ENCODE measurements at places on chromosomes 7 and 10.

- DNase-seq = no peak
Measured at GRCh38 chr7:92766461-92767003, 69.8 kb downstream of the CDK6 start.

GRCh38 chr7:7761340-7761973 lies 43.0 kb upstream of the RPA3 start:
- DNase-seq = no peak

DNA sequence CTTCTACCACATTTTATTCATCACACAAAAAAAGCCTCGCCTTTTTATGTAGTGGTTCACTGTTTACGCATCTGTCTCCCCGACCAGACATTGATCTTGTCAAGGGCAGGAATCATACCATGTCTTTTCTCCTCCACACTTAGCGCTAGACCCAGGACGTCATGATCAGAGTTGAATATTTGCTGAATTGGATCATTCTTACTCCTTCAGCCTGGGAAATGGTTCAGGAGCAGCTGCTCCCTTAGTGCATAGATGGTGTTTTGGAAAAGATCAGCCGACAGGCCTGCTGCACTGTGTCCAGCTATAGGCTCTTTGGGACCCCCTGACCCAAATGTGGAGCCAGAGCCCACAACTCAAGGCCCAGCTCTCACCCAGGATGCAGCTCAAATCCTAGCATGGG lies 249.1 kb upstream of the TMEM72 start:
- no peak for DNase-seq

- DNase-seq = no peak
Measured at GRCh38 chr10:46248651-46249146, 38.1 kb upstream of the ANTXRL start.

GRCh38 chr10:37758074-37758473 lies 99.3 kb downstream of the ZNF248 start:
- no peak for DNase-seq

- peak; percentile 72 for DNase-seq
Measured at GRCh38 chr10:103765981-103766380, 89.4 kb downstream of the SH3PXD2A start.

DNA sequence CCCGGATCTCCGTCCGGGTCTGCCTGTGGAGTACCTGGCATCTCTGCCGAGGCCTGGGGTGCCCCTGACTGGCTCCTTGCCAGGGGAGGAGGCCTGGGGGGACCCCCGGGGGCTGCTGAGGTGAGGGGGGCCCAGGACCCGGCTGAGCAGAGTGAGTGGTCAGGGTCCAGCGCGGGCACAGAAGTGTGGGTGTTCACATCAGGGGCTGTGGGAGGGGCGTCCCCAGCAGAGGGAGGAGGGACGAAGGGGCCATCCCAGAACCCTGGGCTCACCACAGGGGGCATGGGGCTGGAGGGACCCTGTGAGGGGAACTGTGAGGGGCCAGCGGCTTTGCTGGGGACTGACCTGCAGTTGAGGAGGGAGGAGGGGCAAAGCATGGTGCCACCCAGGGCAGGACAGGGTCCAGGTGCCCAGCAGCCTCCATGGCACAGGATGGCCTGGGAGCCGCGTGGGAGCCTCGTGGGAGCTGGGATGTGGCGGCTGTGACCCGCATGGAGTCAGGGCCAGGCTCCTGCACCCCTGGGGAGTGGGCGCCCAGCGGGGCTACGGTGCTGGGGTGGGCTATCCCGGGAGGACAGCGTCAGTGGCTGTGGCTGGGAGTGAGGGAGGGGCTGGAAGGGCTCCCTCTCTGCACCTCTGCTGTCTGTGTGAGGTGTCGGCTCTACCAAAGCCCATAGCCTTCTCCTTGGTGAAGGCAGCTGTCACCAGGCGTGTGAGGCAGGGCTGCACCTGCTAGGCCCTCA lies 91.2 kb downstream of the DNAJB6 start:
- no peak for DNase-seq

DNA sequence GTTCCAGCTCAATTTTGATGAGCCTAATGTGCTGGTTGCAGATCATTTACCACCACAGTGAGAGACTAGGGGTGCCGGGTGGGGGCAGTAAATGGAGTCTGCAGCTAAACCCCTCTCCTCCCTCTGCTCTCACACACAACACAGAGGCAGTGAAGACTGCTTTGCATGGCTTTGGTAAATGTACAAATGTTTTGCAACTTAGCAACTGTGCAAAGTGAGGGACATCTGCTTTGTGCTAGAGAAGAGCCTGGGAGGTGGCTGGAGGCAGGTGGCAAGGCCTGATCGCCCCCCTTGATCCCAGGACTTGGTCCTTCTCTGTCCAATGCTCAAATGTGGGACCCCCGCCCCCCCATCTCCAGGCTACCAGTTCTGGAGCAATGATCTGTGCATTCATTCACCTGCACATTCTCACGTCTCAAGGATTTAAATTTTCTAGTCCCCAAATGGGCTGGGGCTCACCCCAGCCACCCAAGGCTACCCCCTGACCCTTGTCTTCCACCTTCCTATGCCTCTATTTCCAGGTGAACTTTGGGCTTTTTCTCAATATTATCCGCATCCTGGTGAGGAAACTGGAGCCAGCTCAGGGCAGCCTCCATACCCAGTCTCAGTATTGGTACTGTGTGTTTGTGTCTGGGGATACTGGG lies 11.6 kb downstream of the GHRHR start:
- no peak for DNase-seq

- no peak for DNase-seq
Measured at GRCh38 chr7:143931739-143932138, 3.3 kb upstream of the OR2F2 start.

DNA sequence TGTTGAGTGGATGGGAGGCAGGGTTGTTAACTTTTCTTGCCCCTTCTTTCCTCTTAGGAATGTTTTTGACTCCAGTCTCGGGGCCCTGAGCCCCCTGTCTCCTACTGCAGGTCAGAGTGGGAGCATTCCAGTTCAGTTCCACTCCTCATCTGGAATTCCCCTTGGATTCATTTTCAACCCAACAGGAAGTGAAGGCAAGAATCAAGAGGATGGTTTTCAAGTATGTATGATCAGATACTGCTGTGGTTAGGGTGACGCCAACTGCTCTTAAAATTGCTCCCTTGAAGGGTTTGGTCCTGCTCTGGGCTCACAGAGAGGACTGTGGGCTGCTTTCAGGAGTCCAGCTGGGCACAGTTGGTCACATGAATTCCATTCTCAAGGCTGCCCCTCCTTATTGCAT lies 22.0 kb downstream of the VWA2 start:
- no peak for DNase-seq

- DNase-seq = no peak
Measured at GRCh38 chr10:70317272-70317942, 33.6 kb upstream of the NPFFR1 start.

GRCh38 chr7:41816111-41816510 lies 113.2 kb upstream of the INHBA start:
- no peak for DNase-seq

DNA sequence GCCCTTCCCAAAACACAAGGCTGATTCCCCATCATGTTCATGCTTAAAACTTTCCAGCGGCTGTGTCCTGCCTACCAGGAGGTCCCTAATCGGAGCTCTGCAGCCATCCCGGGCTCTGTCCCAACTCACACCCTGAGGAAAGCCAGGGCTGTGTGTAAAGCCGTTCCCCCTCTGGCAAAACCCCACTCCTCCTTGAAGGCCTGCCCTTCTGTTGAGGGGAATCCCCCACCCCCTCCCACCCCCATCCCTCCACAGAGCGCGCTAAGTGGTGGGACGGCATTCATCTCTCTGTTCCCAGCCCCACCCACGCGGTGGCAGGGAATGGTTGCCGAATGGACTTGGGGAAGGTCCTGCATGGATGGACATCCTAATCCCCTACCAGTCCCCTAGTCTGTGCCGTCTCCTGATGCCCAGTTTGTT lies 667 bp upstream of the TMEM120A start:
- no peak for DNase-seq

- DNase-seq = no peak
Measured at GRCh38 chr7:135167365-135167917, 3.1 kb downstream of the CYREN start.

DNA sequence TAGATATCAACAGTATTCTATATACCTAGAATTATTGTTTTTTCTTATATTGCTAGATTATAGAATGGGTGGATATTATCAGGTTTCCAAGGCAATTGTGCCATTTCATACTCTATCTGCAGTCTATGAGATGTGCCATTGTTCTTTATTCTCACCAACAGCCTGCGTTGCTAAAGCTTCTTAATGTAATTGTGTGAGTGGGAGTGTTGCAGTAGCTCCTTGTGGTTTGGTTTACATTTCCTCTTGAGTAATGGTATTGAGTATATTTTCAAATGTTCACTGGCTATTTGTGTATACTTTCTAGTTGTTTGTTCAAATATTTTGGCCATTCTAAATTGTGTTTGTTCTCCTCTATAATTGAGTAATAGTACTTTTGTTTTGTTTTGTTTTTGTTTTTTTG lies 199.2 kb downstream of the TFEC start:
- DNase-seq = no peak

DNA sequence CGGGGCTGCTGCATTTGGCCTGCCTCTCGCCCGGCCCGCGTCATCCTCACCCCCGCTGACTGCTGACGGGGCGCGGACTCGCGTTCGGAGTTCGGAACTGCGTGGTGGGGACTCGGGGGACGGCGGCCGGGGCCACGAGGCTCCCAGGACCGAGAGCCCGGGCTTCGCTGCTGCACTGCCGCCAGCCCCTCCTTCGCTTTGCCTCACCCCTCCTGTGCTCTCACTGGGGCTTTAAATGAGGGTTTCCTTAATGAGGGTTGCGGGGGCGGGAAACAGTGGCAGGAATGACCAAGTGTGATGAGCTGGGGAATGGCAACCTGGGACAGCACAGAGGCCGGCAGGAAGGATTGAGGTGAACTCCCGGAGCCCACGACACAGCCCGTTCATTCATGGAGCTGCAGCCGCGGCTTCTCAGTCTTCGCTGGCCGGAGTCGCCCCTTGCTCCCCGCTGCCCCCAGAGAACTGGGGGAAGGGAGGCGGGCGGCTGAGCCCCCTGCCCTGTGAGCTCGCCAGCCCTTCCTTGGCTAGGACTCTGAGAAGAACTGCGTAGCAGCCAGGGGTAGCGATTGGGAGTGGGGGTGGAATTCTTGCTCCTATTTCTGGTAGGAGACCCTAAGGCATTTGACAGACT lies 1.5 kb upstream of the LRRC4 start:
- DNase-seq = no peak

DNA sequence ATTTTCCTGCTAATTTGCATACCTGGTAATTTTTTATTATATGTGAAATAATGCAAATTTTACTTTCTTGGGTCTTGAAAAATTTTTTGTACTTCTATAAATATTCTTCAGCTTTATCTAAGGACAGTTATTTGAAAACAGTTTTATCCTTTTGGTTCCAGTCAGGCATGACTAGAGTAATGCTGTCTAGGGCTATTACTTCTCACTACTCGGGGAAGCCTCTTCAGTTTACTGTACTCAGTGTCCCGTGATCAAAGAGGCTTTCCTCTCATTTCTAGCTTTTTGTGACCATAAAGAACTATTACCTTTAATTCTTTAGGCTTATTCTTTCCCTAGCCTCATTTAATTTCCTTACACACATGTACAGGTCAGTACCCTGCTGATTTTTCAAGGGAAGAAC lies 153.8 kb upstream of the HDAC9 start:
- DNase-seq = no peak

DNA sequence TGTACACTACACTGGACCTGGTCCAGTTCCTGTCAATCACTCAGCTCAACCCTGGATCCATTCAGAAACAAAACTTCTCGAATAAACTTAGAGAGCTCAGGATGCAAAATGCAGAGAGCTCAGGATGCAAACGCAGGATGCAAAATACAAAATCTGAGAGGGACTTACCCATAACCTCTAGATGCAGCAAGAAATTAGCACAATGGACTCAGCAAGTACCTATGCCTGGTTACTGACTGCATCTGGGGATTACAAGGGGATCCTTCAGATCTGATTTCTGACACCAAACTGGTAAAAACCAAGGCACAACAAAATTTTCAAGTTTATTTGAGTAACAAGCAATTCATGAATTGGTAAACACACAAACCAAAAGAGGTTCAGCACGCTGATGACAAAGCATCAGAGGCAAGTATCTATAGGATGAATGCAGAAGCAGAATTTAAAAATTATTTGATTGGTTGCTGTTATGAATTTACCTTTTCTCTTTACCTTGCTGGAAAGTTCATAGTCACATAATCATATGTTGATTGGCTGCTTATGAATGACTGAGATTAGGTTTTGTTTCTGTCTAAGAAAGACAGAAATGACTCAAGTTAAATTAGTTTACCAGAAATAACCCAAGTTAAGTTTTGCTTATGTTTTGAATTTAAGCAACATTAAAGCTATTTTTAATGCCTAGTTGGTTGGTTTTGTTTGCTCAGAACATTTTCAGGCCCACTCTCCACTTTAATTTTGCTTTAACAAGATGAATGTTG lies 11.4 kb downstream of the GIMAP6 start:
- DNase-seq = no peak

DNA sequence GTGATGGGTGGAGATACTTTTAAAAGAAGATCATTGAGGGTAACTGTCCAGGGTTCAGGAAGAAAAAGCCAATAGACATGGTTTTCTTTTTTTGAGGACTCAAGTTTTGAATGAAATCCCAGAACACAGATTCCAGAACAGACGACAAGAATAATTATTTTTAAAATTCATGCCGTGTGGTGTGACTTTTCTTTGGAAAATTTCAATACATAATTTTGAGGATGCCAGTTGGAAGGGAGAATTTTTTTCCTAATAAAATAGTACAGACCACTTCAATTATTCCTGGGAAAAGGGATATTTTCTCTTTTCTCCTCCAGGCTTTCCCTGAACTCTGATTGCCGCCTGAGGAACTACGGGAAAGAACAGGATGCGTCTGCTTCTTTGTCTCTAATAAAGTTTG lies 951.4 kb downstream of the KCNMA1 start:
- no peak for DNase-seq

DNA sequence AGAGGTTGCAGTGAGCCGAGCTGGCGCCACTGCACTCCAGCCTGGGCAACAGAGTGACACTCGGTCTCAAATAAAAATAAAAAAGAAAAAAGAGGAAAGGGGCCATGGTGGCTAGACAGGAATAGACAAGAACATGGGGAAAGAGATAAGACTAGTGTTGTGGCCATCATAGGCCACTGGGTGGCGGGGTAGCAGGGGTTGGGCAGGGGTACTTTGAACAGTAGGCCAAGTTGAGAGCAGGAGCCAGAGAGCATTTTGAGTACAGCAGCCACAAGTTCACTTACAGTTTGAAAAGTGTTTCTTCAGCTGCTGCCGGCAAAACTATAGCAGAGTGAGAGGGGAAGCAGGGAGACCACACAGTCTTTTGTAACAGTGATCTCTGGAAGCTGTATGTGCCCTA lies 656.0 kb downstream of the CNTNAP2 start:
- DNase-seq = no peak

GRCh38 chr7:97680622-97681021 lies 51.3 kb upstream of the TAC1 start:
- DNase-seq = no peak

DNA sequence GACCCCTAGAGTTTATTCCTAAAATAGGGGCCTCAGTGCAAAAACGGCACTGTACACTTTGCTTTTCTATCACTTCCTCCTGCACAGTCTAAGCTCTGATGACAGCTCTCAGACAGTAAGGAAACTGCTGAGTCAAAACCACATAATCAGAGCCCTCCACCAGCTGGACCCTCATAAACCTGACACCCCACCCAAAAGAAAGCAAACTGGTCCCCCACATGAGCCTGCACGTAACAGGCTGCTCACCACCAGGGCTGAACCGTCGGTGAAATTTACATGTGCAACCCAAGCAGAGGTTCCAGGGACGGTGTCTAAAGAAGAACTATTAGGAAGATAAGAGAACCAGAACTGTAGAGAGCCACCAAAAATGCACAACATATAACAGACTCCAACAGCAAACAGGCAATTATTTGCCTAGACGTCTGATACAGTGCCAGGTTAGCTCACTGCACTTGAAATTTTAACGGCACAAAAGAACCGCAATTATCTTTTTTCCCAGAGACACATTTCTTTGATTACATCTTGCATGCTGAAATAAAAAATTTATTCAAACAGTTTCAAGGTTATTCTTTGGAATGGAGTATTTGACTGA lies 19.6 kb downstream of the SGMS1 start:
- DNase-seq = no peak
